ENCODE measurements at places on chromosomes 4 and X.

- peak; percentile 99 for DNase-seq
Observed at GRCh38 chr4:176838601-176839433, 46.1 kb upstream of the VEGFC start.

- DNase-seq: no peak
Observed at GRCh38 chrX:149541521-149542047, 772 bp downstream of the EOLA1 start.

GRCh38 chr4:85701861-85702321 lies 226.9 kb downstream of the ARHGAP24 start:
- DNase-seq: no peak

DNA sequence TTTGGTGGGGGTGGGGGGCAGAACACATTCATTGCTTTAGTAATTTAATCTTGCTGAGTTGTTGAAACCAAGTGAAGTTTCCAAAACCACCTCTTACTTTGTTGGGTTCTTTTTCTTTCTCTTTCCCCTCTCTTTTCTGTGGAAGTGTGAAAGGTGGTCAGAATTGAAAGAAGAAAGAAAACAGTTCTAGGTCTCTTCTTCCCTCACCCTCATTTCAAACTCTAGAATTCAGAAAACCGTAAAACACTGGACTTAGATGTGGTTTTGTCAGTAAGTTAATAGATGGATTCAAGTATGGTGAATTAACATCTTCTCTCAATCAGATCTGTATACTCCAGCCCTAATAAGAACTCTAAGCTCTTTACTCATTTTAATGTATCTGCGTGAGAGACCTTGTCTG lies 23.7 kb downstream of the PLP1 start:
- no peak for DNase-seq

DNA sequence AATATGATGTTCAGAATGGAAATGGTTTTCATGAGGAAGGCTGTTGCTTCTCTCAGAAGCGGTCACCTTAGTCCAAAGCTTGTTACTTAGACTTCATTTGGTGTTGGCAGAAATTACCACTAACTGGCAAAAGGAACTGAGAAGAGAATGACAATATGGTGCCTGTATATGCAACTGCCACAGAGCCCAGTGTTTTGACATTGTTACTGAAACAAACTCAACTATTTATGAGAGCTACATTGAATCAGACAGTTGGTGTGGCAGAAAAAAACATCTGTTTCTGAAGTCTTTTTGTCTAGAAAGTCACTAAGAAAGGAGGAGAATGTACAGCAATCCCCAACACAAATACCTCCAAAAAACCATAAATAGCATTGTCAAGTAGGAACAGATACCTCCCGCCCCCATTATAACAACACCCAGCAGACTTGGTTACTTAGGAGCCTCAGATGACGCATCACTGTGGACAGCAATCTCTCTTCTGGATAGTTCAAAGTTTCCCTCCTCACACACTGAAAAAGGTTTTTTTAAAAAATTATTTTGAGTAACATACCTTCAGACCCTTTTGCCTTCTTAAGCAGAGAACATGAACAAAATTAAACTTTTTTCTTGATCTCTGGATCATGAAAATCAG lies 92.2 kb downstream of the MAML3 start:
- no peak for DNase-seq

- no peak for DNase-seq
Observed at GRCh38 chr4:97027728-97028410, 1115.4 kb downstream of the STPG2 start.

- DNase-seq: no peak
Observed at GRCh38 chr4:24513718-24514117, 70.6 kb downstream of the DHX15 start.

DNA sequence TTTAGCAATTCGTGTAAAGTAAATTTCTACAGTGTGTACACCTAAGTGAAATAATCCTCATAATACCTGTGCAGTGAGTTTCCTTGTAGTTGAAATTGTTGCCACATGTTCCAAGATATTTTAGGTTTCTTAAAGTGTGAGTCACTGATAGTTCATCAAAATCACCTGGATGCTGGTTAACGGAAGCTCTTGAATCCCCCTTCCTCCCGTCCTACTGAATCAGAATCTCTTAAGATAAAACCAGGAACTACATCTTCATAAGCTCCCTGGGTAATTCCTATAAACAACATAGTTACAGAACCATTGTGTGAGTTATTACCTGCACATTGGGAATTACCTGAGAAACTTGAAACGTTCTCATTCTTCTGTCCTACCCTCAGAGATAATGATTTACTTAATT lies 197.4 kb upstream of the HS3ST1 start:
- DNase-seq: no peak

GRCh38 chrX:13676885-13677284 lies 12.0 kb upstream of the RAB9A start:
- DNase-seq: no peak

DNA sequence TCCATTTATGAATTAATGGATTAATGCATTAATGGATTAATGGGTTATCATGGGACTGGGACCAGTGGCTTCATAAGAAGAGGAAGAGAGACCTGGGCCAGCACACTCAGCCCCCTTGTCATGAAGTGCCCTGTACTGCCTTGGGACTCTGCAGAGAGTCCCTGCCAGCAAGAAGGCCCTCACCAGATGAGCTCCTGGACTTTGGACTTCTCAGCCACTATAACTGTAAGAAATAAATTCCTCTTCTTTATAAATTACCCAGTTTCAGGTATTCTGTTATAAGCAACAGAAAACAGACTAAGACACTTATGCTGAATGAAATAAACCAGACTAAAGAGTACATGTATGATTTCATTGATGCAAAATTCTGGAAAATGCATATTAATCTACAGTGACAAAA lies 119.4 kb upstream of the MSX1 start:
- DNase-seq: no peak

DNA sequence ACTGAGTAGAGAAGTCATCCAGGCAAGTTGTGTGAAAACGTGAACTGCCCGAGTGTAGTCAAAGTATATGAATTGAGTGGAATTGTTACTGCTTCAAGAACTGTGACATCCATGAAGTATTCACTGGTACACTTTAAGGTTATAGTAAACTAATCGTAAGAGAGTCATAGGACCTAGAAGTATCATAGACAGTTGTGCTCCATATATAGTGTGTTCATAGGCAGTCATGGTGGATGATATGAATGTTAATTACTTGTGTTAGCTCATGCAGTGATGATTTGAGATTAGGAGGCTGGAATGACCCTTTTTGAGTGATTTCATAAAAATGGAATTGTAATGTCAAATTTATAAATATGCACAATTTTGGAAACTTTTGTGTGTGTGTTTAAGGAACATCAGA lies 81.3 kb upstream of the TLR2 start:
- no peak for DNase-seq

DNA sequence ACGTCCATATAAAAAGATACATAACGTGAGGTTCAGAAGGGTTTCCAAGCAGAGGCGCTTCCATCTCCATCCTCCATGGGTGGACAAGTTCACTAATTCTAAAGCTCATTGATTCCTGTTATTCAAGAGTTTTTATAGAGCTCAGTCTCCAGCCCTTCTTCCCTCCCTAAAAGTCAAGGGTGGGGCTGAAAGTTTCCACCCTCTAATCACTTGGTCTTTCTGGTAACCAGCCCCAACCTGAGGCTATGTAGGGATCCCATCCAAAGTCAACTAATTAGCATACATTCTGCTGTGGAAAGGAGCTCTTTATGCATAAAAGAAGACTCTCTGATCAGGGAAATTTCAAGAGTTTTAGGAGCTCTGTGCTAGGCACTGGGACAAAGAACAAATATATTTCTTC lies 46.9 kb upstream of the VEGFC start:
- peak; percentile 47 for DNase-seq

DNA sequence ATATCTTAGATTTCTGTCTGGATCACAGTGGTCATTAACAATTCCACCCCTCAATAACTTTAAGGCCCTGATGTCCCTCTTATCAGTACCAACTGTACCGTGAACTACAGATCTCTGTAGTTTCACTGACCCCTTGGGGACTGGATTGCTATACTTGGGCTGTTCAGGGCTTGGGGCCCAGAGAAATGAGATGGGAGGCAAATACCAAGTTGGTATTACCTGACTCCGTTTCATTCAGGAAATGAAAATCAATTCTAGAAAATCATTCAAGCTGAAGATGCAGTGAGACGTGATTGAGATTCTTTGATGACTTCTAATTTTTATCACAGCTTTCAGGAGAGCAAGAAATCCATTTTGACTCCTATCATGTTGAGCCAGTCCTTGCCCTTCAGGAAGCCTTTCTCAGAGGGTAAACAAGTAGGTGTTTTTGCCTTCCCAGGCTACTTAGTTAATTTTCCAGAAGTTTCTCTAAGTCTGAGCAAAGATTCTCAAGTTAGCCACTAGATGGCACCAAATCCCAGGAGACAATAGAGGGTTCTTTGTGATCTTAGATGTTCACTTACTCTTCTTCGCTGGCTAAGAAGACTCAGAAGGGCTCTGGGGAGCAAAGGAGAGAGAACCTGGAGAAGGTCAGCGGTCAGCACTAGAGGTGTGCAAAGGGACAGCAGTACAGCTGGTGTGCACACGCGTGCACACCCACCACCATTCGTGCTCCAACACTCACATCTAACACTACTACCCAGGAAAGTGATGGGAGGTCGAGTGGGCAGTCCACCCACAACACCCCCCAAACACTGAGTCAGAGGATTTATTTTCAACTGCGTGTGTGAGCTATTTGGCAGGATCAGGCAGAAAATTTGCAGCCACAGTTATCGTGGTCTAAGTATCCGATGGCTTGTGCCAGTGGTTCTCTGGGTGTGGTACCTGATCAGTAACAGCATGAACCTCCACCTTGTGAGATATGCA lies 7.4 kb downstream of the HNRNPH2 start:
- peak; percentile 68 for DNase-seq

All from fibroblast of skin of right quadriceps (primary cell).